ENCODE measurements at places on chromosomes 1 and 21.

- DNase-seq: no peak
Observed at GRCh38 chr1:100703716-100704115, 15.8 kb upstream of the VCAM1 start.

DNA sequence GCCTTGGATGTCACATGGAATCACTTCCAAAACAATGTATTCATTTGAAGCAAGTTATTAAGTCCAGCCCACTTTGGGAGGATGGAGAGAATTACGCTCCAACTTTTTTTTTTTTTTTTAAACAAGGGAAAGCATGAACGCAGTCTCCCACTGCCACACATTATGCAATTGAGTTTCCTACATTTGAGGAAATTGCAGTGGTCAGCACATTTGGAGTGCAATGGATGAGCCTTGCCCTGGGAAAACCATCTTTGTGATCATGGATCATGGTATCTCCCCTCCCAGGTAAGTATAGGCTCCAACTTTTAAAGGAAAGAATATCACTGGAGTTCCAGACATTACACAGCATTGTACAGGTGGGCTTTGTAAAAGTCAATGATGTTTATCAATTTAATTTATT, 26.7 kb downstream of the MAP10 start:
- no peak for DNase-seq

DNA sequence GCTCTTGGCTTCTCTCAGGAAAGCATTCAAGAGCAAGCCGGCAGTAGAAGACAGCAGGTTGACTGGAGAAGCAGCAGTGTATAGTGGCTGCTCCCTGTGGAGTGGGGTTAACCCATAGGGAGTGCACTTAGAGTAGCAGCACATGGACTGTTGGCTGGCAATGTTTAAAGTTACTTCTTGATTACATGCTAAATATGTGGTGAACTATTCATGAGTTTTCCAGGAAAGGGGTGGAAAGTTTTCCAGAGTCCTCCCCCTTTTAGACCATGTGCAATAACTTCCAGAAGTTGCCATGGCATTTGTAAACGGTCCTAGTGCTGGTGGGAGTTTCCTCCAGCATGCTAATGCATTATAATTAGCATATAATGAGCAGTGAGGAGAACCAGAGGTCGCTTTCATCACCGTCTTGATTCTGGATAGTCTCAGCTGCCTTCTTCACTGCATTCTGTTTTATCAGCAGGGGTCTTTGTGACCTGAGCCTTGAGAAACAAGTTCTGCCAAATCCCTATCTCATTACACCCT, 131.8 kb downstream of the CCDC185 start:
- no peak for DNase-seq

GRCh38 chr1:24641646-24642151, 1.4 kb upstream of the SRRM1 start:
- DNase-seq: no peak

DNA sequence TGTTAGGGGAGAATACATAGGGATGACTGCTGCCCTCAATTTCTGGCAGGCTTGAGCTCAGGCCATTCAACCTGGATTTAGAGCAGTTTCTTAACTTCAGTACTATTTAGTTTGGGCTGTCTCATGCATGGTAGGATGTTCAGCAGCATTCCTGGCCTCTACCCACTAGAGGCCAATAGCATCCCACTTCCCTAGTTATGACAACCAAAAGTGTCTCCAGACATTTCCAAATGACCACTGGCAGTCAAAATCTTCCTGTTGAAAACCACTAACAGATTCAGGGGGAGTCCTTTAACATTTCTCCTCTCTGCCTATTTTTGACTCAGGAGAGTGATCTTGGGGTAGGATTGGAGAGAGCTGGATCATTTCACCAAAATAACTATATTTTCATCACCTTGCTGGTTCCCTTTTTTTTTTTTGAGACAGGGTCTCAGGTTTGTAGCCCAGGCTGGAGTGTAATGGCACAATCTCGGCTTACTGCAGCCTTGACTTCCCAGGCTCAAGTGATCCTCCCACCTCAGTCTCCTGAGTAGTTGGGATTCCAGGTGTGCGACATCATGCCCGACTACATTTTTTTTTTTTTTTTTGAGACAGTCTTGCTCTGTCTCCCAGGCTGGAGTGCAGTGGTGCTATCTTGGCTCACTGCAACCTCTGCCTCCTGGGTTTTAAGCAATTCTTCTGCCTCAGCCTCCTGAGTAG, 8.7 kb downstream of the GNAT2 start:
- DNase-seq: no peak

DNA sequence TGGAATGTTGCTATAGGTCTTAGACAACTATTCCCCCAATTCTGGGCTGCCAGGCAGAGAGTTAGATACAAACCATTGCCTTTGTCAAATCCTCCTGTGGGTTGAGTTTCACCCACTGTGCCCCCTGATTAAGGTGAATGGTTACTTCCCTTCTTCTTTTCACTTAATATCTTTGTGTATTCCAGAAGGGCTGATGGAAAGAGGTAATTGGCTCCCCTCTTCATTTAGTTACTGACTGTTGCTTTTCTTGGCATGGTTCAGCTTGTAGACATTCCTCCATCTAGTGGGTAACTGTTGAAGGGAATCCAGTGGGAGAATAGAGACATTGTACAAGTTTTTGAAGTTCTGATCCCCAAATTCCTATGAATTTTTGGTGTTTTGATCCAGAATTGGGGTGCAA, 43.8 kb upstream of the MACF1 start:
- no peak for DNase-seq

Measured in activated CD8-positive, alpha-beta memory T cell treated with anti-CD3 and anti-CD28 coated beads for 4 hours (primary cell).